ENCODE measurements at places on chromosomes 7 and 10. TPM values are rescaled to one million over a fixed set of nuclear protein-coding genes. Genes with fewer than 3 reads are reported as not detected.

DGKB gene
- total RNA-seq, result not detected

- no peak overlapping the region for H3K4me3 ChIP-seq
- H3K4me1 ChIP-seq, result peaks cover 3% of the 10 kb centered on the region
- H3K27ac ChIP-seq, result no peak overlapping the region
- H3K36me3 ChIP-seq, result no peaks in the 10 kb centered on the region
Observed at GRCh38 chr10:71868192-71868697, 17.2 kb upstream of the PSAP start.

TMEM196 gene
- total RNA-seq, result not detected

- no peak overlapping the region for H3K27ac ChIP-seq
- no peaks in the 10 kb centered on the region for H3K4me1 ChIP-seq
- no peak for DNase-seq
- no peaks in the 10 kb centered on the region for H3K27me3 ChIP-seq
Observed at GRCh38 chr7:41028580-41028979, 674.3 kb downstream of the INHBA start.

DNA sequence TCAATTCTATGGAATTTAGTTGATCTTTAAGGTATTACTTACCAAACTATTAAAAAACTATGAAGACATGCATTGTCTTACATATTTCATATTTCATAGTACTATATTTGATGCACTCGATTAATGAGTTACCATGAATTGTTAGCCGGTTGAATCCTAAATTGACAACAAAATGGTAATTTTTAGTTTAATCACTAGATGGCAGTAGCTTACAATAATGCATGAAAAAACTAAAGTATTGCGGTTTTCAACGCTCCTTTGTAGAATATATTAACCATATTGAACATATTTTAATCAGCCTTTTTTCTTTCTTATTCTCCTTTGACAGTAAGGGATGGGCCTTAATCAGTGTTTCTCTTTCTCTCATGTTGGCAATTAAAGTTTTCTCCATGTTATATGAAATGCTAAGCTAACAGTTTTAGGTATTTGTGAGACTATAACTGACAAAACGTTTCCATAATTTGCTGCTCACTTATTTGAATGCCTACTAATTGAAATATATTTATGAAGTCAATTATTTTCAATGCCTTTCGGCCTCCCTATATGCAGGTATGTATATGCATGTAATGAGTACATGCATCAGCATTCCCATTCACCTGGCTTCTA lies 48.5 kb upstream of the ARL4A start:
- no peak overlapping the region for H3K27ac ChIP-seq
- DNase-seq, result no peak
- H3K4me3 ChIP-seq, result no peak overlapping the region

GRCh38 chr7:37988721-37989650 lies 68.5 kb downstream of the EPDR1 start:
- H3K36me3 ChIP-seq, result no peaks in the 10 kb centered on the region
- no peak overlapping the region for H3K27ac ChIP-seq
- DNase-seq, result no peak

DNA sequence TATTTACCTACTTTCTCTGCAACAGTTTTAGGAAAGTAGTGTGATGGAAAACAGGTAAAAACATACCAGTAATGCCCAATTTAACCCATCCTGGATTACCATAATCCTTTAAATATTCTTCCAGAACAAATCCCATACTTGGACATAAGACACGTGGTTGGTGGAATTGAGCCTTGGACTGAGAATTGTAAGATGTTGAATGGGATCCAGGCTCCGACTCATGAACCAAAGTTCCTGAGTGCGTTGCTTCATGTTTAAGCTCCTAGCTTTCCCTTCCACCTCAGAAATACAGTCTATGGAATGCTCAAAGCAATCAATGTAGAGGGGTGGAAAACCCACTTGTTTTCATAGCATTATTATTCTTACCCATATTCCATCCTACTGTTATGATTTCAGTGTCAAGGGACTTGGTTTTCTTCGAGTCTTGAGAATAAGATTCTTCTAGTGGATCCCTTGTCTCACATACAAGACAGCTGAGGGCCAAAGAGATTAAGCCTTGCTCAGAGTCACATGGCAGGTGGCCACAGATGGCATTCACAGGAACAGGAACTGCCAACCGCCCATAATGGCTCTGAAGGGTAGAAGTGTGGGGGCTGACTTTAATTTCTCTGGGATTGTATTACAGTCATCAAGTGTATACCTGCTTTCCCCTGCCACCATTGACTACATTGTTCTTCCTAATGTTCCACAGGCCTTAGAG lies 171.2 kb downstream of the GFRA1 start:
- peaks cover 4% of the 10 kb centered on the region for H3K27me3 ChIP-seq
- DNase-seq, result no peak
- H3K27ac ChIP-seq, result no peak overlapping the region
- no peak overlapping the region for H3K4me3 ChIP-seq
- H3K4me1 ChIP-seq, result no peaks in the 10 kb centered on the region

SEMA3E gene
- not detected for total RNA-seq

NPSR1 gene
- total RNA-seq, result not detected

GRCh38 chr10:93859049-93859655 lies 34.6 kb upstream of the SLC35G1 start:
- H3K4me3 ChIP-seq, result no peak overlapping the region
- no peak overlapping the region for H3K27ac ChIP-seq
- no peaks in the 10 kb centered on the region for H3K36me3 ChIP-seq
- no peaks in the 10 kb centered on the region for H3K4me1 ChIP-seq

SPRN gene
- not detected for total RNA-seq

- H3K4me3 ChIP-seq, result peak overlapping the region; percentile 70
- H3K4me1 ChIP-seq, result peaks cover 20% of the 10 kb centered on the region
- no peak for DNase-seq
- no peak overlapping the region for H3K27ac ChIP-seq
- peaks cover 61% of the 10 kb centered on the region for H3K27me3 ChIP-seq
- H3K36me3 ChIP-seq, result no peaks in the 10 kb centered on the region
Observed at GRCh38 chr7:155803418-155804376, 8.6 kb downstream of the SHH start.

- peaks cover 2% of the 10 kb centered on the region for H3K36me3 ChIP-seq
- H3K27me3 ChIP-seq, result peaks cover 51% of the 10 kb centered on the region
- no peak overlapping the region for H3K27ac ChIP-seq
Observed at GRCh38 chr7:28855538-28856217, 102.5 kb downstream of the TRIL start.

- peaks cover 4% of the 10 kb centered on the region for H3K4me1 ChIP-seq
- H3K27ac ChIP-seq, result no peak overlapping the region
- DNase-seq, result no peak
- no peaks in the 10 kb centered on the region for H3K36me3 ChIP-seq
- H3K4me3 ChIP-seq, result no peak overlapping the region
- H3K27me3 ChIP-seq, result peaks cover 42% of the 10 kb centered on the region
Observed at GRCh38 chr10:121732656-121733445, 134.6 kb upstream of the FGFR2 start.

- no peaks in the 10 kb centered on the region for H3K36me3 ChIP-seq
- no peak for DNase-seq
- no peaks in the 10 kb centered on the region for H3K27me3 ChIP-seq
- H3K4me3 ChIP-seq, result no peak overlapping the region
- no peaks in the 10 kb centered on the region for H3K4me1 ChIP-seq
- no peak overlapping the region for H3K27ac ChIP-seq
Observed at GRCh38 chr7:118737935-118738334, 513.4 kb downstream of the ANKRD7 start.

ELFN1 gene
- not detected for total RNA-seq

GRCh38 chr7:73966062-73966940 lies 61.7 kb upstream of the ELN start:
- no peak for DNase-seq
- peaks cover 2% of the 10 kb centered on the region for H3K27me3 ChIP-seq
- no peak overlapping the region for H3K4me3 ChIP-seq
- no peaks in the 10 kb centered on the region for H3K4me1 ChIP-seq
- no peak overlapping the region for H3K27ac ChIP-seq
- peaks cover 7% of the 10 kb centered on the region for H3K36me3 ChIP-seq

GRCh38 chr10:99170116-99170675 lies 65.5 kb downstream of the HPSE2 start:
- H3K4me3 ChIP-seq, result no peak overlapping the region
- no peak for DNase-seq
- peaks cover 2% of the 10 kb centered on the region for H3K27me3 ChIP-seq
- no peaks in the 10 kb centered on the region for H3K36me3 ChIP-seq
- no peaks in the 10 kb centered on the region for H3K4me1 ChIP-seq
- H3K27ac ChIP-seq, result no peak overlapping the region

GRCh38 chr10:77406764-77407430 lies 230.7 kb downstream of the KCNMA1 start:
- H3K36me3 ChIP-seq, result no peaks in the 10 kb centered on the region
- no peak overlapping the region for H3K4me3 ChIP-seq
- no peak overlapping the region for H3K27ac ChIP-seq
- no peak for DNase-seq
- H3K4me1 ChIP-seq, result no peaks in the 10 kb centered on the region

DNA sequence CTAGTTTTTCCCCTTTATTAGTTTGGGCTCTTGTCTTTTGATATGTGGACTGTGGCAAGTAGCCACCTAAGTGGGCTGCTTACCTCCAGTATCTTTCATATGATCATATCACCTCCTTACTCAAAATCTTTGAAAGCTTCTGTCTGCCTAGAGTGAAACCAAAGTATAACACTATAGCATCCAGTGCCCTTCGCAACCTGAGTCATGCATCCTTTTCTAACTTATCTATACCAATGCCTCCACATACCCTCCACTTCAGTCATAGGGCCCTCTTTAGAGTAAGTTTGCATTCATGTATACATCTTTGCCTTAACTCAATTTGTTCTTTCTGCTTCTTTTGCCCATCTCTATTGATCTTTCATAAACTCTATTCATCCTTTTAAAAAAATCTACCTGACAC lies 15.7 kb upstream of the MACC1 start:
- no peak for DNase-seq
- no peak overlapping the region for H3K4me3 ChIP-seq
- H3K36me3 ChIP-seq, result no peaks in the 10 kb centered on the region
- H3K27me3 ChIP-seq, result peaks cover 19% of the 10 kb centered on the region

- H3K4me1 ChIP-seq, result peaks cover 35% of the 10 kb centered on the region
- no peak for DNase-seq
- H3K27me3 ChIP-seq, result peaks cover 3% of the 10 kb centered on the region
- H3K4me3 ChIP-seq, result no peak overlapping the region
- peaks cover 5% of the 10 kb centered on the region for H3K36me3 ChIP-seq
- H3K27ac ChIP-seq, result no peak overlapping the region
Observed at GRCh38 chr7:110974441-110974840, 116.5 kb upstream of the LRRN3 start.

GRCh38 chr10:101000915-101001658 lies 1.5 kb downstream of the LZTS2 start:
- H3K4me3 ChIP-seq, result peak overlapping the region; percentile 4
- no peak for DNase-seq
- H3K27me3 ChIP-seq, result no peaks in the 10 kb centered on the region
- peaks cover 16% of the 10 kb centered on the region for H3K4me1 ChIP-seq
- no peak overlapping the region for H3K27ac ChIP-seq
- H3K36me3 ChIP-seq, result no peaks in the 10 kb centered on the region

GRCh38 chr7:80107278-80107677 lies 27.4 kb upstream of the GNAI1 start:
- no peaks in the 10 kb centered on the region for H3K36me3 ChIP-seq
- no peak for DNase-seq
- H3K27me3 ChIP-seq, result no peaks in the 10 kb centered on the region
- peaks cover 22% of the 10 kb centered on the region for H3K4me1 ChIP-seq

DNA sequence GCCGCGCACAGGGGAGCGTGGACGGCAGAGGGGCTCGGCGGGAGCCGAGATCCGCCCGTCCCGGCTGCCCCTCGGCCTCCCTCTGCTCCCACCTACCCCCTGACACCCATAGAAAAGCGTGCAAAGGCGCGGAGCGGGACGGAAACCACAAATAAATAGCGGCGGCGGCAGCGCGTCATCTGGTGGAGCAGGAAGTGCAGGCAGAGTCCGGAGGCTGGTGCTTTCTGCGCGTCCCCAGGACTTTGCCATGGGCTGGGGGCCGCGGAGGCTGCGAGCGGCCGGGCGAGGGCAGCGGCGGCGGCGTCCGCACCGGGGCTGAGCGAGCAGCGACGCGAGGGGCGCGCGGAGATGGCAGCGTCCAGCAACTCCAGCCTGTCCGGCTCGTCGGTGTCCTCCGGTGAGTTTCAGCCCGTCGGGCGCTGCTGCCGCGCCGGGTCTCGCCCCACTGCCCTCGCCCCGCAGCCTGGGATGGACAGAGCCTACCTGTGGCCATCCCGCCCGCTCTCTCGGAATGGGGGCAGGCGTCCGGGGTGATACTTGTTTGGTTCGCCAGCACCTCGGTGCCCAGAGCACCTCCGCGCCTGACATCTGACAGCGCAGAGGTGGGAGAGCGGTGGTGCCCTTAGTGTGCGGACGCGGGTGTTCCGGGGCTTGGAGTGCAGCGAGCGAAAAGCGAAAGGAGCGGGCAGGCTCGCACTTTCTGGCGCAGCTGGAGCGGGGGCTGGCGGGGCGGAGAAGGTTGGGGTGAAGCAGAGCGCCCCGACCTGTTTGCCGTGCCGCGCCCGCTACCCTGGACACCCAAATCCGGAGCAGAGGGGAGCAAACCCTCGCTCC lies at the start of gene CHN2:
CHN2 (plus strand) TSS at position 182 of the 834 bp plus-strand sequence.
- peak within 1 kb of the TSS; percentile 64 for H3K4me3 ChIP-seq
- no peaks in the 10 kb centered on the region for H3K36me3 ChIP-seq
- peak; percentile 63 for DNase-seq
- H3K27me3 ChIP-seq, result peaks cover 59% of the 10 kb centered on the region

DNA sequence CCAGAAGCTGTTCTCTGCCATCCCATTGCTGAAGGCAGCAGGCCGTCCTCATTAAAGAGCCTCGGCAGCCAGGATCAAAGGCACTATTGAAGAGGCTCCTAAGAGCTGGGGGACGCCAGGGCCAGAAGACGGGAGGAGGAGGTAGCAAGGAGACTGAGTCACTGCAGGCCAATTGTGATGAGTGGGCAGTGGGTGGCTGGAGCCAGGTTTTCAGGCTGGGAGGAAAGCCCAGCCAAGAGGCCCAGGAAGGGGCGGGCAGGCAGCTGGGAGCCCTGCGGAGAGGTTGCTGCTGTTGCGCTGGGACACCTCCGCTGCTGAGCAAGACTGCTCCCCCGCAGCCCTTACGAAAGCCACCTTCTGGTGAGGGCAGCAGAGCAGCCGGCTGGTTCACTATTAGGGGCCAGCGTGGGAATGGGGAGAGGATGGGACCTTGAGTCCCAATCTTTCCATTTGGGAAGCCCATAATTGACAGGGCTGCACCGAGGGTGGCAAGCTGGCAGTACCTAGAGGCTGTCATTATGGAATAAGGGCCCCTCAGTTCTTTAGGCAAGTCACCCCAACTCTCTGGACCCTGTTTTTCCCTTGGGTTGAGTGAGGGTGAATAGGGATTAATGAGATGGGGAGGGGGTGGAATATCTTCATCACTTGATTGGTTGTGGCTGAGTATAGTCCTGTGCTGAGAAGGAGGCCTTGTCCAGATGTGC lies 48.4 kb downstream of the UNC5B start:
- H3K36me3 ChIP-seq, result no peaks in the 10 kb centered on the region
- DNase-seq, result no peak
- no peak overlapping the region for H3K27ac ChIP-seq

- H3K4me1 ChIP-seq, result peaks cover 2% of the 10 kb centered on the region
- peak; percentile 77 for DNase-seq
- H3K27me3 ChIP-seq, result no peaks in the 10 kb centered on the region
- no peaks in the 10 kb centered on the region for H3K36me3 ChIP-seq
Observed at GRCh38 chr7:151782598-151783448, 94.1 kb downstream of the PRKAG2 start.

MMD2 gene
- total RNA-seq, result not detected

All from activated naive CD4-positive, alpha-beta T cell treated with anti-CD3 and anti-CD28 coated beads for 36 hours (primary cell).